Motor neuron (in vitro differentiated cells): ENCODE measurements at places on chromosomes 6 and 20.

GRCh38 chr20:53513489-53514298 is 79.9 kb downstream of the ZNF217 start:
- no peak for ATAC-seq

DNA sequence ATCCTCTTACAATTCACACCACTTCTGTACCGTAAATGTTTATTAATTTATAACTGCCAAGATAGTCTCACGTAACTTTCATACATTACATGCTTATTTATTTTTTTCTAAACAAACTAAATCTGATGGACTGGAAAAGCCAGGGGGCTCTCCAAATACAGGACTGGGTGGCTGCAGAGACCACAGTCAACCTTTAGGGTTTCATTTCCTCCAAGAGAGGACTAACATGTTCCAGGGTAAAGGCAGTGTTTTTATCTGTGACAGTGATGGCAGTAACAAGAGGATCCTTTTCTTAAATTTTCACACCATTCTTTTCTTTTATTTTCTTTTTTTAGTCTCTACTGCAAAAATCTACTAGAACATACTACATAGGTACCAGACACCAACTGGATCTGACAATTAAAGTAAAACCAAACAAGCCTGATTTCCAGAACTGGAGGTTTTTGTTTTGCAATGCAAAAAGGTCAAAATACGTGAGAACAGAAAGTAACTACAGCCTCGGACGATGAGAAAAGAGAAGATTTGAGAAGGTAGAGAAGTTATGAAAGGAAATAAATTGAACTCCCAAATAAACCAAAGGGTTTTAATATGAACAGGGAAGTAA is 1.2 kb downstream of the LMBRD1 start:
- ATAC-seq: no peak

DNA sequence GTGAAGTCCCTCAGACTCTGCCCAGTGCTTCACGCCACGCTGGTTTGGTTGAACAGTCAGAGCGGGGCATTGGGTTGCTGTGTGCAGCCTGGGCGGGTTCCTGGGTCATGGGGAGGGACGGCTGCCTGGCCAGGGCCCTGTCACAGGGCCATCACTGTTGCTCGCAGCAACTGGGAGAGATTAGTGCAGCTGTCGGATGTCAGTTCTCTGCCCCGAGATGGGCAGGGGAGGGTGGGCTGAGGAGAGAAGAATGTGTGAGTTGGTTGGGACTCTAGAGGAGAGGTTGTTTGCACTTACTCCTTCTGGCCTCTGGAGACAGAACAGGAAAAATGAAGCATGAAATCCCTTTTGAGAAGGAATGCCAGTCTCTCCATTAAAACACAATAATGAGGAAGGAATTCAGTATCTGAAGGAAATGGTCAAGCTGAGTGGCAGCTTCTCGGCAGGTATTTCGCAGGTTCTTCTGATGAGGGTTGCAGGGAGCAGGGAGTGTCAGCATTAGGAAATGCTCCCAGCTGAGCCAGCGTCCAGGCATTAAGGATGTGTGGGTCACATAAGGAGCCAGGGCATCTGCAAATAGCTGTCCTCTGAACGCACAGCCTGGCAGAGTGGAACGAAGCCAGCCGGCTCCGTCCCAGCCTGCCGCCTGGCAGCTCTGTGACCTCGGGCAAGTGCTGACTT is 95.9 kb downstream of the SSR1 start:
- ATAC-seq: peak; percentile 27

- ATAC-seq: no peak
Measured at GRCh38 chr6:145531032-145531431, 204.3 kb downstream of the EPM2A start.

DNA sequence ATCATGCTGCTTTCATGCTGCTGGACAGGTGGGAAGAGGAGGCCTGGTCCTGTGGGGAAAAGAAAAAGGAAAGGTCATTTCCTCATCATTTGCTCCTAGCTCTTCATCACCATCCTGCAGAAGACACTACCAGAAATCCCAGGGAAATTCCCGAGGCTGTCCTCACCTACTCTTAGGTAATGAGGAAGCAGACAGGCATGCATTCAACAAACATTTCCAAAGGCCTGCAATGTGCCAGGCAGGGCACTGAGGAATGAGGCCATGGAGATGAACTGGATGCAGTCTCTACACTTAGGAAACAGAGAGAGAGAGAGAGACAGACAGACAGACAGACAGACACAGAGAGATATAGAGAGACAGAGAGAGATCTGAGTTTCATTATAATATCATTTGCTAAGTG is 83.0 kb upstream of the MRPS10 start:
- ATAC-seq: no peak

- ATAC-seq: no peak
Measured at GRCh38 chr20:4341804-4342485, 326.6 kb upstream of the RNF24 start.

DNA sequence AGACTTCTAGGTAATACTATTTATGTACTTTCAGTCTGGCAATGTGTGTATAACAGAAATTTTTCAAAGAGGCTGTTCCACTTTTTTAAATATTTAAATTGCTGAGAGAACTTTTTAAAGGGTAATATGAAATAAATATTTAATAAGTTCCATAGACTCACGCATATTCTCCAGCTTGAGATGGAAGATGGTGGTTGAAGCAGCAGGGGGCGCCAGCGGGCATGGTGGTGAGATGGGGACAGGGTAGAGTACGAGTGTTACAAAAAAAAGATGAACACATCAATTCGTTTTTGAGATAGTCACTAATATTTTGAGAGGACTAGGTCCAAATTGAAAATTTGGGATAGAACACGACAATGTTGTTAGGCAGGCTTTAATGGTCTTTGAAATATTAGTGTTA is 68.4 kb downstream of the RSPO3 start:
- no peak for ATAC-seq

GRCh38 chr6:47434372-47435253 is 43.0 kb upstream of the CD2AP start:
- no peak for ATAC-seq

DNA sequence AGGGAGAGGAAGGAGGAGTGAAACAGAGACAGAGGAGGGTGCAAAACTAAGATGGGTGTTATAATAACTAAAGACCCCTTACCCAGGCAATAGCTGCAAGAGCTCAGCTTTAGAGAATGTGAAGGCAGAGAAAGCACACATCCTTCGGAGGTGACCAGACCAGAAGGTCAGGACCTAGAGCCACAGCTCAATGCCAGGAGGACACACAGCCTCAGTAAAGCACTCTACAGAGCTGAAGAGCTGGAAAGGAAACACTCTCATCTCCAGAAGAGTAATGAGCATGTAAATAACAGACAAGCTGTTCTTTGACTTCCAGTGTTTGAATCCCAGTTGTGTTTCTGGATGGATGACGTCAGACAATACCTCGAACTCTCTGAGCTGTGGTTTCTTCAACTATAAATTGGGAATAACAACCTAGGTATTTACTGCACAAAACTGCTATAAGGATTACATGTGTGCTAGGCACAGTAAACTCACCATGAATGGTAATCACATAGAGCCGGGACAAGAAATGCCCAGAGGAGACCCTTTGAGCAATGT is 63.2 kb downstream of the MAP3K5 start:
- ATAC-seq: no peak

DNA sequence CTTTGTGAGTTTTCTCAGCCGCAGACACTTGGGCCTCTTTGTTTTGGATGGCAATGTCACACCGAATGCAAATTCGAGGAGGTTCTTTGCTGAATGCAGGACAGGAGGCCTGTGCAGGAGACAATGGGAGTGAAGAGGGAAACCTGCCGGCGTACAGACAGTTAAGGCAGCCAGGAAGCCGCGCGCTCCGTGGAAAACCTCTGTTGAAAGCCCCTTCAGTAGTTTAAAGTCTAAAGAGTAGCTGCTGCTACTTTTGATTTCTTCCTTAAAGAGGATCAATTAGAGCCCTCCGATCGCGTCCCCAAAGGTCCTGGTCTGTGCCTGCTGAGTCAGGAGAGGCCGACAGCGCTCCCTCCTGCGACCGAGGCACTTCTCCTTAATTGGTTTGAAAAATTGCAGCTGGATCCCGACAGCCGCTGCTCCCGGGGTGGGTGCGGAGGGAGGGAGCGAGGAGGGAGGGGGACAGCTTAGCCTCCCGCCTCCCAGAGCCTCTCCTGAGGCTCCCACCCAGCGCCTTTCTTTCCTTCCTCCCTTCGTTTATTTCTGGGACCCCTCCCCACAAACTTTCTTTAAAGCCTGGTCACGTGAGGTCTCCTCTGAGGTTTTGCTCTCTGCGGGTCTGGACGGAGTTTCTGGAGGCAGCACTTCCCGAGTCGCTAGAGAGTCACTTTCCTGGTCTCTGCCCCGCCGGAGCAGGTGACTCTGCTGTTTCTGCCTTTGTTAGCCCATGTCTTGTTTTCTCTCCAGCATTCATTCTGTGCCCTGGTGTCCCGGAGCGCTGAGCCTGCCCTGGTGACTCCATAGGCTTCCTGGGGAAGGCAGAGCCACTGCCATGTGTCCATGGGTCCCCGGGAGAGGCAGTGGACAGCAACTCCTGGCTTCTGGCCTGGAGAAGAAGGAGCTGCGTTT is 22.3 kb upstream of the RPP40 start:
- peak; percentile 84 for ATAC-seq

DNA sequence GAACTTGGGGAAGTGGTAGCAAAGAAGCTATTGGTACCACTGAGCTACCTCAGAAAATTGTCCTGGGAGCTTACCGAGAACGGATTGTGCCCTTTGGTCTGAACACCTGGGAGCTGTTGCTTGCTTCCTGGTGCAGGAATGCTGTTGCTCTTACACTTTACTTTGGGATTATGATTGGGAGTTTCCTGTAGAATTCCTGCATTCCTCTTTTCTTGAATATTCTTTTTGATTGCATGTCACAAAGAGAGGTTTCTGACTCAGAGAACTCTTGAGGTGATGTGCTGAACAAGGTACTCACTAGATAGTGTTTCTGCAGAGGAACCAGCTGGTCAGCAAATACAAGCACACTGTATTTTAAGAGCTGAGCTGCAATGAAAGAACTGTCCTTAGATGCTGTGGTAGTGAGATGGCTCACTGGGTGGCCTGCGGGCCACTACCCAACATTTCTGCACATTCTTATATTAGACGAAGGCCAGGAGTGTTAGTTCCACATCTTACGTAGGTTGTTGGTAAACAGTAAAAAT is 35.0 kb downstream of the LRRC1 start:
- no peak for ATAC-seq

DNA sequence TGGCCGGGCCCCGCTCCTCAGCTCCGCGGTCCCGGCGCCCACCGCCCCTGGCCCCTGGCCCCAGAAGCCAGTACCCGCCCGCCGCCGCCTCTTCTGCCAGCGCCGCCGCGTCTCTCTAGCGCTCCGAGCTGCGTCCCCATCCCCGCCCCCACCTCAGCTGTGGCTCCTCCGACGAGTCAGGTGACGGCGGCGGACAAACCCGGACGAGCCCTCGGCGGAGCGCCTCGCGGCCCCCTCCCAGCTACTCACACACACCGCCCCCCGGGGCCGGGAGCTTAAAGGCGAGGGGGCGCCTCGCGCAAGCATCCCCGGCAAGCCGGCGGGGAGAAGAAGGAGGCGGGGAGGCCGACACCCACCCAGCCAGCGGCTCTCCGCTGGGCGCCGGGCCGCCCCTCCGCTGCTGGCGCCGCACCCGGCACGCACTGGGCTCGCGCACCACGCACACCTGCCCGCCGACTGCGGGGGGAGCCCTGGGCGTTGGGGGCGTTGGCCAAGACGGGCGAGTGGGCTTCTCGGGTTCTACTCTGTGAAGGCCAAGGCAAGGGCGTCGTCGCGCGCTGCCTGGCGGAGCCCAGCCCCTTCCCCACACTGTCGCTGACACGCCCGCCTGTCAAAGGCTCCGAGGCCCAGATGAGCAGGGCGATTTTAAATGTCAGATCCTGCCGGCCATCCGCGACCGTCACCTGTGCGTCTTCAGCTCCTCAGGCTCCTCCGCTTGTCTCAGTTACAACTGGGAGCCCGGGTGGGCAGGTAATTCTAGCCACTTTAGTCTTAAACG is at the start of gene SNAP91:
SNAP91 (minus strand) TSS at position 132 of the 778 bp plus-strand sequence. CDS start 1,174 bp downstream, outside the sequence.
- ATAC-seq: peak; percentile 92

- ATAC-seq: peak; percentile 27
Measured at GRCh38 chr6:39079197-39080125, 30.9 kb downstream of the GLP1R start.

DNA sequence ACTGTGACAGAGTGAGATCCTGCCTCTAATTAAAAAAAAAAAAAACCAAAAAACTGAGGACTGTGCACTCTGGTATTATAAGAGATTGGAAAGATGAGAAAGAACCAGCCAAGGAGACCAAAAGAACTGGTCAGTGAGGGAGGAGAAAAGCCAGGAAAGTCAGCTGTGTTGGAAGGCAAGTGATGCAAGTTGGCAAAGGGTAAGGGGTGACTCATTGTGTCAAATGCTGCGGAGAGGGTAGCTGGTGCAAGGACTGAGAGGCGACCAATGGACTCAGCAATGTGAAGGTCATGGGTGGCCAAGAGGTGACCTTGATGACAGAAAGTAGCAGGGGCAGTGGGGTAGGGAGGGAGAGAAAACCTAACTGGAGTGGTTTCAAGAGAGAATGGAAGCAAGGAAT is 27.4 kb upstream of the LRRN4 start:
- no peak for ATAC-seq

GRCh38 chr20:25195962-25196785 is 662 bp downstream of the ENTPD6 start:
- ATAC-seq: peak; percentile 61

DNA sequence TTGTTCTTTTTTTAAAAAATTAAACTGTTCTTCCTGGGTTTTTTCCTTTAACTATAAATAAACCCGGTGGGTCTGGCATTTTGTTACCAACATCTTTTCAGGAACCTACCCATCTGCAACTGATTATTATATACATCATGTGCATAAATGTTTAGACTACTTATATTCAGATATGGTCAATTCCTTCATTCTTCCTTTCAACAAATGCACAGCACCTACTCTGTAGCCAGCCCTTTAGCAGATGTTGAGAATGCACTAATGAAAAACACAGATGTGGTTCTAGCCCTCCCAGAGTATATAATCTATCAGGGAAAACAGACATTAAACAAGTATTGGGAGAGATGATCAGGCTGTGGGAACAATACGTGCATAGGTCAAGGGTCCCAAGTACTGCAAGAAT is 237.1 kb downstream of the UST start:
- no peak for ATAC-seq

DNA sequence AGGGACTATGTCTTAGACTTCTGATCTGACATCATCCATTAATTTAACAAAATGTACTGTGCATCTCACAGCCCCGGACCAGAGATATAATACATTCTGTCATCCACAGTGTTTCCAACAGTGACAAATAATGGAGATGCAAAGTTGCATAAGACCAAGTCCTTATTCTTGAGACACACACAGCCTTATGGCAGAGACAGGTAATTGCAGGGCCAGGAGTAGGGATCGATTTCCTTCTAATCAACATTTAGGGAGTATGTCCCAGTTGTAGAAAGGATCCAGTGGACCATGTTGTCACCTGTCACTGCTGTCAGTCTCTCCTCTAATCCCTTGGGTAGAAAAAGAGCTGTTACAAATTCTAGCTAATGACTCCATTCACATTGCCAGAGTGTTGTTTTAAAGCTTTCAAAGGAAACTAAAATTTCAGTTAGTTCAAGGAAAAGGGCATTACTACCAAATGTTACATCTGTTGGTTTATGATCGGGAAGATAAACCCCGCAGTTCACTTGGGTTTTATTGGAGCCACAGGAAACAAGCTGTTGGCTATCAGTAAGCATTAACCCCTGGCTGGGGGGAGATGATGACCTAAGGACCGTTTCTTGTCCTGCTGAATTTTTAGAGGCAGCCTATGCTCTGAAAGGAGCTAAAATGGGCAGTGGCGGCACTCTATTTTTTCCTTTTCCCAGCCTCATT is 111.4 kb upstream of the ATXN1 start:
- ATAC-seq: no peak

GRCh38 chr6:164749221-164750064 is 560.0 kb downstream of the C6orf118 start:
- ATAC-seq: peak; percentile 77

- ATAC-seq: peak; percentile 42
Measured at GRCh38 chr20:2750491-2751251, 49.8 kb downstream of the CPXM1 start.
